ENCODE measurements at places on chromosomes 5 and 9.

- no peak overlapping the region for H3K27ac ChIP-seq
- no peak overlapping the region for H3K4me3 ChIP-seq
- DNase-seq, result no peak
- H3K27me3 ChIP-seq, result no peaks in the 10 kb centered on the region
- peaks cover 10% of the 10 kb centered on the region for H3K4me1 ChIP-seq
These were observed 144.6 kb upstream of the PCA3 start for GRCh38 chr9:76619640-76620039.

GRCh38 chr9:38066197-38066913 lies 2.7 kb downstream of the SHB start:
- no peaks in the 10 kb centered on the region for H3K36me3 ChIP-seq
- no peak overlapping the region for H3K4me3 ChIP-seq
- peak overlapping the region; percentile 72 for H3K27ac ChIP-seq
- peaks cover 10% of the 10 kb centered on the region for H3K4me1 ChIP-seq

DNA sequence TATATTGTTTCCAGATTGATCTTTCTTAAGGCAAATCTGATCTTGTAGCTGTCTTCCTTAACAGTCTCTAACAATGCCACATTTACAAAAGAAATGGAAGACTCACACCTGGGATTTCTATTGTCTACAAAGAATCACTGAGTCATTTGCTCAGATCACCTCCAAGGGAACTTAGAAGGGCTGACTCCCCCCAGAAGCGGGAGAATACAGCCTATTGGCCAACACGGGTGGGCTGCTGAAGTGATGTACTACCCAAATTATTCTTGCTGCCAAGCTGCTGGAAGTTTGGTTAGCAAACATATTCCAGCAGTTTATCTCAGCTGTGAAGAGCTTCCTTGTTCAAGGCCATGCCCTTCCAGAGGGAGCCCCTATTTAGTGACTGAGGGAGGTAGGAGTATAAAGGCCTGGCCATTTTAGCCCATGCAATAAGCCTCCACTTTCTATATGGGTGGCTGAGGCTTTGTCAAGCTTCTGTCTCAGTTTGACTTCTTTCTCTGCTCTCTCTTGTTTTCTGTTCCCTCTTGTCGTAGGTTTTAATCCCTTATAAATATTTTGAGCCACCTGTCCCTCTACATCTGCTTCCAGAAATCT lies 379.4 kb downstream of the PRR16 start:
- H3K4me3 ChIP-seq, result no peak overlapping the region
- DNase-seq, result no peak
- H3K36me3 ChIP-seq, result no peaks in the 10 kb centered on the region
- H3K27ac ChIP-seq, result no peak overlapping the region

- DNase-seq, result no peak
- H3K4me1 ChIP-seq, result peaks cover 10% of the 10 kb centered on the region
- H3K4me3 ChIP-seq, result no peak overlapping the region
- no peaks in the 10 kb centered on the region for H3K36me3 ChIP-seq
- no peak overlapping the region for H3K27ac ChIP-seq
- no peaks in the 10 kb centered on the region for H3K27me3 ChIP-seq
These were observed 3.3 kb upstream of the BRD3 start for GRCh38 chr9:134071149-134071548.

GRCh38 chr5:157130925-157131324 lies 11.7 kb downstream of the MED7 start:
- no peak overlapping the region for H3K4me3 ChIP-seq
- no peaks in the 10 kb centered on the region for H3K36me3 ChIP-seq
- DNase-seq, result peak; percentile 49
- H3K4me1 ChIP-seq, result peaks cover 4% of the 10 kb centered on the region

- H3K36me3 ChIP-seq, result no peaks in the 10 kb centered on the region
- no peaks in the 10 kb centered on the region for H3K27me3 ChIP-seq
- DNase-seq, result peak; percentile 48
- peaks cover 8% of the 10 kb centered on the region for H3K4me1 ChIP-seq
These were observed 76.4 kb downstream of the OSMR start for GRCh38 chr5:38922199-38922598.

DNA sequence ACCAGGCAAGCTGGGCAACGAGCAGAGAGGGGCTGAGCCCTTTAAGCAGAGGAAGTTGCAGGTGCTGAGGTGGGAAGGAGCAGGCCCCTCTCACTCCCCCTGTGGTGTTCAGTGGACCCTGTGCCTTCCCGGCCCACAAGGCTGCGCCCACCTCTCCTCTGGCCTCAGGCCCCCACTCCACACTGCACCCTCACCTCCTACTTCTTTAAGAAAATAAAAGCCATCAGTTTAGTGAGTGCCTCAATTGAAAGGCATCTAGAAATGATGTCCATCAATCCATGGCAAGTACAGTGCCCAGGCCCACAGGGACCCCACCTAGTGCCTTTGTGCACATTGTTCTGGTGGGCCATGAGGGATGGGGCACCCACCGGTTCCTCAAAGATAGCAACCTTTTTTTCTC lies 158.0 kb downstream of the PAX5 start:
- no peaks in the 10 kb centered on the region for H3K36me3 ChIP-seq
- no peak overlapping the region for H3K27ac ChIP-seq
- no peak for DNase-seq
- H3K27me3 ChIP-seq, result no peaks in the 10 kb centered on the region

GRCh38 chr5:56097055-56097454 lies 102.3 kb upstream of the IL6ST start:
- H3K27ac ChIP-seq, result no peak overlapping the region
- no peak overlapping the region for H3K4me3 ChIP-seq
- H3K36me3 ChIP-seq, result no peaks in the 10 kb centered on the region

DNA sequence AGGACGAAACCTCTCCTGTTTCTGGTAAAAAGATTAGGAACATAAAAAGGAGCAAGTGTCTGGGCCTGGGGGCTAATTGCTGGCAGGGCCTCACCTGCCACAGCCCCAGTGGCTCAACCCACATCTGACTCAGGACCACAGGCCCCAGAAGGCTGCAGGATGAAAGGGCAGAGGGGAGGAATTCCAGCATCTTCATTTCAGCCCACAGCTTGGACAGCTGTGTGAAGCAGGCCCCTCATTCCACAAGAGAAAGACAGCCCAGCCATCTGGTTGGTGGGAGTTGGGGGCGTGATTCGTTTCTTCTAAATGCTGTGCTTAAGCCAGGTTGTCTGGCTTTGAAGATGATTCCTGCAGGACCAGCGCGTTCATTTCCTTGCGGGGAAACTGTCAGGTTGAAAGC lies 29.1 kb downstream of the NKX2-5 start:
- no peak overlapping the region for H3K4me3 ChIP-seq
- H3K27ac ChIP-seq, result no peak overlapping the region
- no peaks in the 10 kb centered on the region for H3K27me3 ChIP-seq

GRCh38 chr9:35687972-35688557 lies 1.7 kb downstream of the TPM2 start:
- no peak overlapping the region for H3K27ac ChIP-seq
- peak overlapping the region; percentile 70 for H3K4me3 ChIP-seq
- H3K27me3 ChIP-seq, result no peaks in the 10 kb centered on the region
- peaks cover 24% of the 10 kb centered on the region for H3K4me1 ChIP-seq
- H3K36me3 ChIP-seq, result peaks cover 26% of the 10 kb centered on the region

- DNase-seq, result no peak
- H3K4me1 ChIP-seq, result no peaks in the 10 kb centered on the region
- no peaks in the 10 kb centered on the region for H3K27me3 ChIP-seq
- no peak overlapping the region for H3K27ac ChIP-seq
- no peak overlapping the region for H3K4me3 ChIP-seq
- H3K36me3 ChIP-seq, result no peaks in the 10 kb centered on the region
These were observed 64.1 kb downstream of the SLCO4C1 start for GRCh38 chr5:102231693-102232619.

- H3K27me3 ChIP-seq, result no peaks in the 10 kb centered on the region
- H3K36me3 ChIP-seq, result no peaks in the 10 kb centered on the region
- H3K4me1 ChIP-seq, result no peaks in the 10 kb centered on the region
- H3K27ac ChIP-seq, result no peak overlapping the region
These were observed 398.2 kb downstream of the SLCO4C1 start for GRCh38 chr5:101897914-101898313.

DNA sequence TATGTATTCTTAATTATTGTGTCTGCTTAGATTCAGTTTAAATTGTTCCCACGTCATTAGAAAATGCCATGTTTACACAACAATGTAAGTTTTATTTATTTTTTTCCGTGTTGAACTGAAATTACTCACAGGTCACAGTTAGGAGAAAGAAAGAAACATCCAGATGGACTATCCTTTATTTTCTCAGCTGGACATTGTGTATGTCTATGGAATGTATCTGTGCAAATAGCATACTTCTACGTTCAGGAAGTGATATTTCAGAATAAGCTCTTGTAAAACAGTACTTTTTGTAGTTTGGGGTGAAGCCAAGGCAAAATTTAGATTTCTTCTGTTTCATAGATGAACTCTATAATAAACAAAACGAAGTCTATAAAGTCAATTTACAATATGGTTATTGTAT lies 249.0 kb upstream of the ZNF608 start:
- H3K4me1 ChIP-seq, result no peaks in the 10 kb centered on the region
- no peak overlapping the region for H3K27ac ChIP-seq
- DNase-seq, result no peak
- no peak overlapping the region for H3K4me3 ChIP-seq

- H3K27me3 ChIP-seq, result no peaks in the 10 kb centered on the region
- no peak overlapping the region for H3K27ac ChIP-seq
- no peaks in the 10 kb centered on the region for H3K4me1 ChIP-seq
- no peak overlapping the region for H3K4me3 ChIP-seq
- DNase-seq, result no peak
- no peaks in the 10 kb centered on the region for H3K36me3 ChIP-seq
These were observed 36.1 kb upstream of the STARD4 start for GRCh38 chr5:111548348-111548950.

DNA sequence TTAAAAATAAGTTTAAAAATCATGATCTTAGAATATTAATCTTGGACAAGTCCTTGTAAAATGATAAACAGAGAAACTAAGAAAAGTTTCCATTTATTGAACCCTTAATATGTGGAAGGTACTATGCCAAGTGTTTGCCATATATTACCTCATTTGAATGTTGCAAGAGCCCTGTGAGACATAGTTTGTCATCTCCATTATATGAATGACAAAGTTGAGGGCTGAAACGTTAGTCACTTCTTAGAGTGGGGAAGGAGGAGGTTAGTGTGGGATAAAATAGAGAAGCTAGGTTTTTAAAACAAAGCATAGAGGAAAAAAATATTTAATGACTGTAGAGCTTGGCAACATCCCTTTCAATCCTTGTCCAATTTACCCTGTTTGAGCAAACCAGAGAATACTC lies 2.0 kb downstream of the TNC start:
- H3K4me3 ChIP-seq, result no peak overlapping the region
- peaks cover 22% of the 10 kb centered on the region for H3K27me3 ChIP-seq
- H3K4me1 ChIP-seq, result no peaks in the 10 kb centered on the region
- no peak overlapping the region for H3K27ac ChIP-seq

GRCh38 chr5:90968319-90968718 lies 409.7 kb downstream of the ADGRV1 start:
- no peaks in the 10 kb centered on the region for H3K36me3 ChIP-seq
- H3K4me3 ChIP-seq, result no peak overlapping the region
- no peaks in the 10 kb centered on the region for H3K27me3 ChIP-seq
- H3K27ac ChIP-seq, result peak overlapping the region; percentile 91
- H3K4me1 ChIP-seq, result peaks cover 27% of the 10 kb centered on the region
- no peak for DNase-seq

- no peak overlapping the region for H3K27ac ChIP-seq
- DNase-seq, result no peak
- no peaks in the 10 kb centered on the region for H3K4me1 ChIP-seq
These were observed 37.6 kb upstream of the SLC27A6 start for GRCh38 chr5:128927644-128928043.

DNA sequence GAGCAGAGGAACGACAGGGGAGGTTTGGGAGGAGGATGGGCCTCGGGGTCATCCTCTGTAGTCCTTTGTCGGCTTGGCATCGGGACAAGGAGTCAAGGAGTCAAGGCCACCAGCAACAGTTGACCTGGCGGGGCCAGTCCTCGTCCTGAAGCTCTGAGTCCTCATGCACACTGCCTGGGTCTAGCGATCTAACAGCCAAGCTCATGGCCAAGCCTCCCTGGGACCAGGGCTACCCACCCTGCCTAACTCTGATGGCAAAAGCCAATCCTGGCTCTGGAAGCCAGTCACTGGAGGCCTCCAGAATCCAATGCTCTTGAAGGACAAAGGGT lies 49.8 kb downstream of the CAMK2A start:
- H3K4me3 ChIP-seq, result no peak overlapping the region
- no peaks in the 10 kb centered on the region for H3K4me1 ChIP-seq
- no peak for DNase-seq

DNA sequence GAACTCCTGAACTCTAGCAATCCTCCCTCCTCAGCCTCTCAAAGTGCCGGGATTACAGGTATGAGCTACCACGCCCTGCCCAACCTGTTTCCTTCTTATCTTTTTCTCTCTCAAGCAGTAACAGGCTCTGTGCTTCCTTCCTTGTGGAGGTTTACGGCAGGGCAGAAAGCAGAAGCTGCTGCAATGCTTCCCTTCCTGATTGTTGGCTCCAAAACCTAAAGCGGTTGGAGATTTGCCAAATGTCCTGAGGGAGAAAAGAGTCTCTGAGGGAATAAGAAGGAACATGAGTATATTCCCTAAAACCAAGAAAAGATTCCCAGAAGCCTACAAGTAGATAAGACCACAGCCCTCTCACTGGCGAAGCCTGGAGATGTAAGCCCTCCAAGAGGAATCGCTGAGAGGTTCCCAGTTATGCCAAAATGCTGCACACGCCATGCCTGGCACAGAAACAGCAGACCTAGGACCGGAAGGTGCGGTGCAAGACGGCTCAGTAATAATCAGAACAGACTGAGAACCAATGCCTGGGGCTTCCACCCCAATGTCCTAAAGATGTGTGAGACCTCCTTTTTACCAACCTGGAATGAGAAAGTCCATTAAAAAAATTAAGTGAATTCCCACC lies 73.2 kb downstream of the APTX start:
- H3K4me3 ChIP-seq, result no peak overlapping the region
- H3K36me3 ChIP-seq, result no peaks in the 10 kb centered on the region
- no peaks in the 10 kb centered on the region for H3K4me1 ChIP-seq
- H3K27ac ChIP-seq, result no peak overlapping the region
- DNase-seq, result peak; percentile 12
- H3K27me3 ChIP-seq, result no peaks in the 10 kb centered on the region

DNA sequence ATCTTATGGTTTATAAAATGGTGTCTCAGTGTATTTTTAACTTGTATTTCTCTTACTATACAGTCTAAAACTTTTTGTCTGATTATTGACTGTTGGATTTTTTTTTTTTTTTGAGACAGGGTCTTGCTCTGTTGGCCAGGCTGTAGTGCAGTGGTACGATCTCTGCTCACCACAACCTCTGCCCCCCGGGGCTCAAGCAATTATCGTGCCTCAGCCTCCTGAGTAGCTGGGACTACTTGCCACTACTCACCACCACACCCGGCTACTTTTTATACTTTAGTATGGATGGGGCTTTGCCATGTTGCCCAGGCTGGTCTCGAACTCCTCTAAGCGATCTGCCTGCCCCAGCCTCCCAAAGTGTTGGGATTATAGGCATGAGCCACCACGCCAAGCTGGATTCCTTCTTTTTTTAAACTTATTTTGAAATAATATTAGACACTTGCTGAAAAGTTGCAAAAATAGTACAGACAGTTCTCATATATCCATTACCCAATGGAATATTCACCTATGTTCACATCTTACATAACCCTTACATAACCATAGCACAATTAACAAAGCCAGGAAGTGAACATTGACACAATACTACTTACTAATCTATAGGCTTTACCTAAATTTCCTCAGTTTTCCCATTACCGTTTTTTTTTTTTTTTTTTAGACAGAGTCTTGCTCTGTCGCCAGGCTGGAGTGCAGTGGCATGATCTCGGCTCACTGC lies 47.2 kb downstream of the STOM start:
- DNase-seq, result no peak

GRCh38 chr5:19855453-19855852 lies 132.5 kb downstream of the CDH18 start:
- H3K4me3 ChIP-seq, result no peak overlapping the region
- no peak for DNase-seq
- no peaks in the 10 kb centered on the region for H3K4me1 ChIP-seq
- no peaks in the 10 kb centered on the region for H3K36me3 ChIP-seq
- H3K27me3 ChIP-seq, result no peaks in the 10 kb centered on the region

Data from adrenal gland (tissue), 19 donors.